ENCODE measurements at places on chromosomes 7 and 10. TPM values are rescaled to one million over a fixed set of nuclear protein-coding genes. Genes with fewer than 3 reads are reported as not detected.

DNA sequence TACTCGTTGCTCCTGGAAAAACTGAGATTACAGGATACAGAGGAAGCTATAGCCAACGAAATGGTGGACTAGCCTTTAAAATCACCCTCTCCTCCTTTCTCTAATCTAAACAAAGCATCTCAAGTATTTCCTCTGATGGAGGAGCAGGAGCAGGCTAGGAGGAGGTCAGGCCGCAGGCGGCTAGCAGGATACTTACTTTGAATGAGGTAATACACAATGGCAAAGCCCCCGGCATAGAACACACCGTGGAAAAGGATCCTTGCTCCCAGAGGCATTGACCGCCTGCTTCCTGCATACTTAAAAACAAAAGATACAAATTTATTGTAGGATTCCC lies 64.4 kb downstream of the STK17A start:
- DNase-seq, result no peak
- peaks cover 35% of the 10 kb centered on the region for H3K36me3 ChIP-seq
- H3K4me1 ChIP-seq, result peaks cover 93% of the 10 kb centered on the region
- no peaks in the 10 kb centered on the region for H3K27me3 ChIP-seq
- H3K4me3 ChIP-seq, result peak overlapping the region; percentile 80

CRYGN gene
- 0.21 TPM for total RNA-seq

ZNF503 gene
- 0.38 TPM for total RNA-seq

GRCh38 chr7:111878785-111879184 lies 316.5 kb upstream of the IMMP2L start:
- peaks cover 4% of the 10 kb centered on the region for H3K27me3 ChIP-seq

VPS37D gene
- total RNA-seq, result 0.22 TPM
